ENCODE measurements at places on chromosomes 3 and 15. TPM values are rescaled to one million over a fixed set of nuclear protein-coding genes. Genes with fewer than 3 reads are reported as not detected.

DNA sequence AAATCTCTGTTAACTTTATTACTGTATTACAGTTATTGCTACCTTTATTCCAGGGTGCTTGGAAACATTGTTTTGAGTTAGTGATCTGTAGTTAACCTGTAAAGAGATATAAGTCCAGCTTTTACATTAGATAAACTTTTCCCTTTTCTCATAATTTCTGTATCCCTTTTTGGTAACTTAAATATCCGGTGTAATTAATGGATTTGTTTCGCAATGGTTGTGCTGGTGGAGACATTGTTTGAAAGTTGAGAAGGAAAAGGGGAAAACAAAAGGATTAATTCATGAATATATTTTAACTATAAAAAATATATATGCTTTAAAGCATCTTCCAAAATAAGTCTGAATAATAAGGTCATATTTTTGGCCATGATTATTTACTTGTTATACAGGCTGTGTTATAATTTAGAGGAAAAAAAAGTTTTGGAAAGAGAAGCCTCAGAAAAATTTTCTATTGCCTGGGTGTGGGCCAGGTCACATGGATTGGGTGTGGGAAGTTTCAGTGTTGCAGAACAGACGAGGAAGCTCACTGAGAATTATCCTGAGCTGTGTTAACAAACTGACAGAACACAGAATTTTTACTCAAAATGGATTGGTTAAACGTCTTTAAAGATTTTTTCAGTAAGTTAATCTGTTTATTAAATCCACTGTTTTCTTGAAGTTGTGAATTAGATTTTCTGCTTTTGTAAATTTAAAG, 27.7 kb upstream of the IL20RB start:
- DNase-seq: peak; percentile 81

DNA sequence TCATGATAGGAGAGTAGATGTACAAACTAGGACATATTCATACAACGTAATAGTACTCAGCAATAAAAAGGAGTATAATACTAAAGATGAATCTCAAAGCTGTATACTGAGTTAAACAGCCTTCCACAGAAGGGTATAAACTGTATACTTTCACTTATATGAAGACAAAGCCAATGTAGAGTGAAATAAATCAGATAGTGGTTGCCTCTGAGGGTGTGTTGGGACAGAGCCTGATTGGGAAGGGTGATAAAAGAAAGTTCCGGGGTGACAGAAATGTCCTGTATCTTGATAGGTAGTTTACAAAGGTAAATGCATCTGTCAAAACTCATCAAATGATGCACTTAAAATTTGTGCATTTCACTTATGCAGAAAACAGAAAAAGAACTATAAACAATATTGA, 122.5 kb downstream of the ADAM10 start:
- DNase-seq: no peak

The C3orf85 gene
- not detected for total RNA-seq

DNA sequence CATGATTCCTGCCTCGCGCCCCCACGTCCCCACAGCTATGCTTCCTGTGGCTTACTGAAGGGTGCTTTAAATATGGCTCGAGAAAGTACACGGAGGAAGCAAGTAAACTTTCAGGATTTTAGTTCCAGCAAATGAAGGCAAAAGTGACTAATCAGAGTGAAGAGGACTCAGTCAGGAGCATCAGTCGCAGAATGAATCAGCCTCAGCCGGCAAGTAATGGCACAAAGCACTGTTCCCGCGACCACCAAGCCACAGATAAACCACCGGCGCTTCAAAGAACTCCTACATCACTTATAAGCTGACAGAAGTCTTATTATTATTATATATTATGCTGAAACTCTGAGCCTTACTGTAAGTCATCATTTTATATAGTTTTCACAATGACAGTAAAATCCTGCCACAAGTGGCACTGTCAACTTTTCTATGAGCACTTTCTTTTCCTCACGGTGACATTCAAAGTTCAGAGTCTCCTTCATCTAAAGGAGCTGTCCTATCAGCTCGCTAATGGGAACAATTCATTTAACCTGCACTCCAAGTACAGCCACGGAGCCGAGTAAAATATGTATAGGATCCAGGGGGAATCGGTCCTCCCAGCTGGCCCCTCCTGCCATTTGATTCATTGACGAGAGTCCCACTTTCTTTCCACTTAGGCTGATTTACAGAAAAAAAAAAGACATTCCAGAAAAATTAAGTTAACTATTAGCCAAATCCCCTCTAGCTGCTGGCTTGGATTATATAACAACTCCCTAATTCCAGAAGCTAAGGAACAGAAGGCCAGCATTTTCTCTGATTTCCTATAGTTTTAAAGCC, 217.0 kb upstream of the ICE2 start:
- no peak for DNase-seq

DNA sequence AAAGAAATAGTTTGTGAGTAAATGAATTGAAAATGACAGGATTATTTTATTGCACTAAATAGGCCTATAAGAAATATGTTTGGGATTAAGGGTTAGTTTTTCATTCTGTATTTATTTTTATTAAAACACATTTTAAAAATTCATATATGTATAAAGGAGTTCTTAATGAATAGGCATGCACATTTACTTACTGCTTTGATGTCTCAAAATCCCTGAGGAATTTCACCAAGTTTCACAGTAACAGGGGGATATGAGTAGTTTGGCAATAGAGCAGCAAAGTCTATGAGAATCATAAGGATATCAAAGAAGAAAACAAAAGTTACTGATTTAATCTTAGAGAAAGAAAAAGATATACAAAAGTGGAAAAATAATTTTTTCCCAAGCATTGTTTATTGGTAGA, 411.7 kb downstream of the NAALADL2 start:
- DNase-seq: no peak

DNA sequence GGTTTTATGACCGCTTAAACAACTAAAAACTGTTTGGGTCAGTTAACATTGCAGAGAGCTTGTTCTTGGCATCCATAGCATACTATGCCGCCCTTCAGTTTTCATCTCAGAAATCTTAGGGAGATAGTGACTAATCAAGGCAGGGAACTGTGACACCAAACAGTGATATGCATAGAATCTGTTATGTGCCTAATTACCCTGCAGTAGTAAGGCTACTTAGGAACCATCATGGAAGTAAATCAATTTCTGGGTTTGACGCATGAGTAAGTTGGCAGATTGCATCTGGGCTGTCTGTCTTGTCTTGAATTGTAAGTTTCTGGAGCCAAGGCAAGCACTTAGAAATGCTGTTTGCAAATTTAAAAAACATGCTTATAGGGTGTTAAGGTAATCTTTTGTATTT, 22.5 kb downstream of the KCTD6 start:
- DNase-seq: no peak

The ANP32A gene
- 180 TPM for total RNA-seq

The SI gene
- total RNA-seq: not detected

GRCh38 chr15:31585240-31585639, 258.6 kb downstream of the KLF13 start:
- no peak for DNase-seq

The ZXDC gene
- total RNA-seq: 22.0 TPM

The SKOR1 gene
- total RNA-seq: 0.24 TPM

GRCh38 chr15:67194171-67195114, 60.0 kb downstream of the AAGAB start:
- DNase-seq: no peak

GRCh38 chr3:186132487-186132886, 23.6 kb upstream of the ETV5 start:
- no peak for DNase-seq

- no peak for DNase-seq
Observed at GRCh38 chr3:42247576-42248027, 18.4 kb downstream of the CCK start.

The GREM1 gene
- 0.59 TPM for total RNA-seq

DNA sequence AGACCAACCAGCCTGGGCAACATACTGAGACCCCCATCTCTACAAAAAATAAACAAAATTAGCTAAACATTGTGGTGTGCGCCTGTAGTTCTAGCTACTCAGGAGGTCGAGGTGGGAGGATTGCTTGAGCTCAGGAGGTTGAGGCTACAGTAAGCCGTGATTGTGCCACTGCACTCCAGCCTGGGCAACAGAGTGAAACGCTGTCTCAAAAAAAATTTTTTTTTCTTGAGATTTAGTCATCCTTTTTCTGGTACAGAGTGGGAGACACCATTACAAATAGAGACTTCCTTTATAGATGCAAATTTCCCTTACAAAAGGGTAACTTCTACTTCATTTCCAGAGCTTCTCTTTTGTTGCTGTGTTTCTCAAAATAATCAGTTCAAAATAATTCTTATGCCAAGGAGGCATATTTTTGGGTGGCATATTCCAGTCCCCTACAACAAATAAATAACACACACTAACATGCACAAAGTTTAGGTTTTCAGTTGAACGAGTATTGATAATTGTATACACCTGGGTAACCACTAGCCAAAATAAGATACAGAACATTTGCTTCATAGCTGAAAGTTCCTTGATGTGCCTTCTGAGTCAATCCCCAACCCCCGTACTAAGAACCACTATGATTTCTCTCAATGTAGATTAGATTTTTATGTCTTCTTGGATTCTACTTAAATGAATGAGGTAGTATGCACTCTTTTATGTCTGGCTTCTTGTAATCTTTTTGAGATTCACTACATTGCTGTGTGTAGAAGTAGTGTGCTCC, 248.9 kb upstream of the PROK2 start:
- DNase-seq: no peak

DNA sequence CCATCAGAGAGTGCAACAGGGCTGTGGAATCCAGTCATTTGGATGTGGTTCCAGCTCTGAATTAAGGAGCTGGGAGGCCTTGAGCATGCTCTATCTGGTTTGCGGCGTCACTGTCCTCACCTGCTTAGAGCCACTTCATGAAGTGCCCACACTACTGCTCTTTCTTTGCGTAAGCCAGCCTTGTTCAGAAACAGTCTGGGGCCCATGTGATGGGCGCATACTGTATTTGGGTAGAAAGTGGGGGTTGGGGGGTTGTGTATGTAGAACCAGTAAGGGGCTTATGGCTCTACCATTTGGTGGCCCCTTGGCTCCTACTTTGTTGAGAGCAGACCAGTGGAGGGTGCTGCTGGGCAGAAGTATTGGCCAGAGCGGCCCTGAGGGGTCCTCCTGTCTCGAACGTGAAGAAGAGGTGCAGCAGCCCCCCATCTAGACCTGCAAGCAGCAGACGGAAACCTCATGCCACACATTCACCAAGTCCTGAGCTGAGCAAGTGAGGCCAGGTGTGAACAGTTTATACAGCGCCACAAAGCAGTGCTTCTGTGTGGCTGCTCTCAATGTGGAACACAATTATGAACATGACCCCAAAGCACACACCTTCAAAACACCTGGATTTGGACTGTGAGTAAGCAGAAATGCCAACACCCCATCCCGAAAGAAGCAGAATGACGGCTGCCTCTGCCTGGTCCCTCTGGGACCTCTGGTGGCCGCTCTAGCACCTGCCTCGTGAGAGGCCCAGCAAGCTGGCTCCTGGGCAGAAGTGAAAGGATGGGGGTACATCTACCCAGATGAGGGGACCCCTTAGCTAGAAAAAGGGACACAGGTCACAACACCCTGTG, 26.6 kb downstream of the SRPRB start:
- DNase-seq: peak; percentile 33

The MYRIP gene
- 0.70 TPM for total RNA-seq

The FBXO40 gene
- 147 TPM for total RNA-seq

GRCh38 chr3:18499301-18499700, 74.2 kb upstream of the SATB1 start:
- DNase-seq: no peak

- DNase-seq: no peak
Observed at GRCh38 chr3:172569128-172570008, 46.1 kb upstream of the TNFSF10 start.

DNA sequence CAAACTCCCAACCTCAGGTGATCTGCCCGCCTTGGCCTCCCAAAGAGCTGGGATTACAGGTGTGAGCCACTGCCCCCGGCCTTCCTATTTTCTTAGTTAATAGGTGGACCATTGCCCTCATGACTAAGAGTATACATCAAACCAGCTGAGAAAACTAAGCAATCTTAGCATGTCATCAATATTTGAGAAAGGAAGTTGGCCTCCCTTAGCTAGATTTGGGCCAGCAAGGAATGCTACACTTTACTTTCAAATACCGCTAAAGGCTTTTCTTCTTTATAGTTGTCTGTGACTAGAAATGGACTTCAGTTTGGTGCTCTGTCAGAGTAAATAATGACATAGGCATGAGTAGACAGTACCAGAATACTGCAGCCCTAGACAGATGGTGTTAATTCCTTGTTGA, 199.3 kb downstream of the GAP43 start:
- no peak for DNase-seq

DNA sequence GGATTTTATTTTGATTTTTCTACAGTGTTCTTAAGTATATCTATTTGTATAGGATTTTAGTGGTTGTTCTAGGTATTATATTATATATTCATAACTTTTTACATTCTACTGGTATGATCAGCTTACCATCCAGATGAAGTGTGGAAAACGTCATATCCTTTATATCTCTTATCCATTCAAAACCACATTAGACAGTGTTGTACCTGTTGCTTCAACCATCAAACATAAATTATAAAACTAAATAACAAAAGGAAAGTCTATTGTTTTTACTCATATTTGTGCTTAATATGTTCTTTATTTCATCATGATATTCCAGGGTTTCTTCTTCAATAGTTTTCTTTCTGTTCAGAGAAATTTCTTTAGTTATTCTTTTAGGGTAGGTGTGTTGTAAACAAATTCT, 191.4 kb downstream of the RPLP1 start:
- no peak for DNase-seq

The EFHB gene
- total RNA-seq: 0.59 TPM

The KBTBD13 gene
- total RNA-seq: 3.3 TPM

The GP9 gene
- total RNA-seq: 0.27 TPM

GRCh38 chr15:66876731-66877476, 174.9 kb downstream of the SMAD6 start:
- DNase-seq: peak; percentile 66

- DNase-seq: no peak
Observed at GRCh38 chr3:32217339-32217738, 21.1 kb upstream of the CMTM8 start.

GRCh38 chr3:155682426-155683343, 62.2 kb downstream of the PLCH1 start:
- no peak for DNase-seq

GRCh38 chr15:42214600-42214999, 6.5 kb upstream of the VPS39 start:
- no peak for DNase-seq

- no peak for DNase-seq
Observed at GRCh38 chr15:56082263-56082761, 88.9 kb upstream of the NEDD4 start.

The GLCE gene
- total RNA-seq: 6.2 TPM

GRCh38 chr3:27930052-27930602, 208.0 kb upstream of the EOMES start:
- DNase-seq: no peak

The RBP2 gene
- not detected for total RNA-seq

The MUSTN1 gene
- 15.9 TPM for total RNA-seq

The DPP8 gene
- 35.3 TPM for total RNA-seq

The PLIN1 gene
- total RNA-seq: 3.9 TPM

GRCh38 chr3:139737682-139738361, 60.0 kb upstream of the NMNAT3 start:
- no peak for DNase-seq

GRCh38 chr3:106025151-106025722, 156.4 kb upstream of the CBLB start:
- DNase-seq: no peak

The CPN2 gene
- 0.35 TPM for total RNA-seq

The SCG5 gene
- total RNA-seq: 0.30 TPM

All from cardiac septum (tissue), 1 donor.